ENCODE measurements at places on chromosomes 3 and 15. TPM values are rescaled to one million over a fixed set of nuclear protein-coding genes. Genes with fewer than 3 reads are reported as not detected.

- no peak for DNase-seq
Measured at GRCh38 chr3:12771236-12771635, 12.2 kb upstream of the TMEM40 start.

GRCh38 chr3:128073185-128073725 lies 21.0 kb downstream of the SEC61A1 start:
- DNase-seq = no peak

DNA sequence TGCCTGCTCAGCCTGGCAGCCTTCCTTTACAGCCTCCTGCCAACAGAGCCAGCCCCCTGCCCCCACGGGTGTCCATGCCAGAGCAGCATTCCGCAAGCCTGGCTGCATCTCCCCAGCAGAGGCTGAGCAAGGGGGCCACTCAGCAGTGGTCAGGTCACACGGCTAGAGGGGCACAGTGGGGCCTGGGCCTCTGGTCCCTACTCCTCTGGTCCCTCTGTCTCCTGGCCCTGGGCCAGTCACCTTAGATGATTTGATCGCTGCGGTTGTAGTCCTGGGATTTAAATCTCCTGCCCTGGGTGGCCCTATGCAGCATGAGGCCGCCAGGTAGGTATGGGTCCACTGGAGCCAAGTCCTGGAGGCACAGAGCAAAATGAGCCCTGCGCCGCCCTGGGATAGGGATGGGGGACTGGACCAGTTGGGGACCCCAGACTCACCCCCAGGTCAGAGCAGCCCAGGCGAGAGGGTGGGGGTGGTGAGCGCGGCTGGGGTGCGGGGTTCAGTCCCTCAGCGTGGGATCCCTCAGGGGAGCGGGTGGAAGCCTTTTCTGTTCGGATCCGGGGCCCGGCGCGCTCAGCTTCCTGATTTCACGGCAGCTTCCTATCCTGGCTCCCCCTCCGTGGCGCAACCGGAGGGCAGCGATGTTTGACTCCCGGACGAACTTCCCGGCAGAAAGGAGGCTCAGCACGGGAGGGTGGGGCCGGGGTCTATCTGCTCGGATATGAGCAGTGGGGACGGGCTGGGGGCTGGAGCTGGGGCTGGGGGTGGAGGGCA lies at the start of gene ZBTB47:
TSS of gene ZBTB47 (plus strand) at position 138 of the 771 bp plus-strand sequence. CDS start 4,659 bp downstream, outside the sequence.
- no peak for DNase-seq

DNA sequence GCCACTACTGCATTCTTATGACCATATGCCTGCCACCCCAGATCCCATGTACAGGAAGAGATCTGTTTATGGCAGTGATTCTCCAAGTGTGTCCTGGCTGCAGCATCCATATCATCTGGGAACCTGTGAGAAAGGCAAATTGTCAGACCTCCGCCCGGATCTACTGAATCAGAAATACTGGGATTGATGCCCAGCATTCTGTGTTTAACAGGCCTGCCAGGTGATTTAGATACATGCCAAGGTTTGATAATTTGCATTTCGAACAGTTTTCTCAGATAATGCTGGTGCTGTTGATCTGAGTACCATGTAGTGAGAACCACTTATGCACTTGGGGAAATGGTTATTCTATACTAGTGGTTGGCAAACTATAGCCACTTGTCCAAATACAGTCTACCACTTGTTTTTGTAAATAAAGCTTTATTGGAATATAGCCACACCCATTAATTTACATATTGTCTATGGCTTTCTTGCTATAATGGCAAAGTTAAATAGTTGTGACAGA lies 165.4 kb downstream of the SSR3 start:
- DNase-seq = no peak

DNA sequence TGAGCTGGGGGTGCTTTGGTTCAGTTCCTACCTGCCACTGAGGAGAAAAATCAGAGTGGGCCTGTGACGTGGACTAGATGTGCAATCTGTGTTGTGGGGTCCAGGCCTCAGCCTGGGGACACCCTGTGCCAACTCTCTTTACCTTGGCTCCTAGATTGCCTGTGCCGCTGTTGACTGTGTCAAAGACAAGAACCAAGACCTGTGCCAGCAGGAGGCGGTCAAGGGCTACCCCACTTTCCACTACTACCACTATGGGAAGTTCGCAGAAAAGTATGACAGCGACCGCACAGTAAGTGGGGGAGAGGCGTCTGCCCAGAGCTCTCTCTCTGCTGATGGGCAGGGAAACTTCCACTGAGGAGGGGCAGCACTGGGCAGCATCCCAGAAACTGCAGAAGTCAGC lies 40.6 kb upstream of the SEC22A start:
- peak; percentile 4 for DNase-seq

Gene CKMT1B
- total RNA-seq = 0.41 TPM

Gene TUSC7
- not detected for total RNA-seq

Gene PPIB
- 223 TPM for total RNA-seq

Gene NPAP1
- not detected for total RNA-seq

Gene MORF4L1
- total RNA-seq = 247 TPM

Data from activated CD8-positive, alpha-beta T cell treated with anti-CD3 and anti-CD28 coated beads for 36 hours (primary cell).